ENCODE measurements at places on chromosomes 3 and 15.

- DNase-seq, result no peak
These were observed 694 bp upstream of the EEFSEC start for GRCh38 chr3:128152419-128153155.

- DNase-seq, result no peak
These were observed 16.7 kb downstream of the KCNMB3 start for GRCh38 chr3:179234199-179234598.

DNA sequence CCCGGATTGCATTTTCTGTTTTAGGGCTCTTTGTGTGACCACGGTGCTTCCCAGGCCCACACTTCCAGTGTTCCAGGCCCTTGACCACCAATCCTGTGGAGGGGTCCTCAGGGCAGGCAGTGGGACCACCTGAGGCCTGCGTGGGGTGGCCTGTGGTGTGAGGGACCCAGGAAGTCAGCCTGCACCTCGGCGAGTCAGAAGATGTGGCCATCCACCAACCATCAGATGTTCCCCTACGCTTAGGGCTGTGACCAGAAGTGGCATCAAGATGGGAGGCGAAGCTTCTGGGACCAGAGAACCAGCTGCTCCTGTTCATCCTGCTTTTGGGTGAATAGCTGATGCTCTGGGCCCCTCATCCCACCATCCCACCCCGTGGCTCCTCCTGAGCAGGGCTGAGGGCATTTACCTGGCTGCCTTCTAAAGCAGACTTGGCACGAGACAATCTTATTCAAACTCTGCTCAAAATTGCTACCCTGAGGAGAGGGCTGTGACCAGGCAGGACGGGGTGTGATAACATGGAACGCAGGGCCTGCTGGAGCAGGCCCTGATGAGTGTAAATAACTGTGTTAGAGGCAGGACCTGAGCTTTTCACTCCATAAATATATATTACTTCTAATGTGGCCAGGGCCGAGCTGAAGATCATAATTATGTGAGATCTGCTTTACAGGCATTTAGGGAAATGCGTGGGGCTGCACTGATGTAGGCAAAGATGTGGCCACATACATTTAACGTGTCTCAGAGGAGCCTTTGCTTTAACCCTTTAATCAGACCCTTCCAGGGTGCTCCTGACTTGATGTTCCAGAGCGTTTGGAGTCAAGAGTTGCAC is 28.8 kb downstream of the SMAD3 start:
- no peak for DNase-seq

GRCh38 chr3:179072100-179072438 is 460 bp upstream of the ZMAT3 start:
- no peak for DNase-seq

DNA sequence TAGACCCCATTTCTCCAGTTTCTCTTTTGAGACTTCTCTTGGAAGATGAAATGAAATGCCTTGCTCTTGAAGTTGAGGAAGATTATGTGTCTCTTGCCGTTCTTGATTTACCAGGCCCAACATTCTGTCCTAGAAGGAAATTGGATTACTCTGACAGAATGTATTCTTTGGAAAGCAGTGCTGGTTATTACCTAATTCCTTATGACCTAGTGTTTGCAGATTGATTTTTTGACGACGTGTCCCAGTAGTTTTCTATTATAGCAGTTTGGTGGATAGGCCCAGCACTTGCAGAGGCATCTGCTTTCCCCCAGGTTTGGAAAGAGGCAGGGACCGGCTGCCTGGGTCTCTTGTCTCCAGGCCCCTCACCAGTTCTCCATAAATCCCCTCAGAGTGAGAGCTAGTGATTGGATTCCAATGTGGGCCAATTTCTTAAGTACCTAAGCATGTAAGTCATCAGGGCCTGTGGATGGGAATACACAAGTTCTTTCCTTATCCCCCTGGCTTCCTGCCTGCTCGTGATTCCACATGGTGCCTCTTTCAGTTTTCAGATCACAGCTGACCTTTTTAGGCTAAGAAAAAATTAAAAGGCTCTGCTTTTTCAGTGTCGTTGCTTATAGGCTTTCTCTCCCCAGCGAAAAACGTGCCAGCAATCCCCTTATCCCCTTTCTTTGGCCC is 50.2 kb downstream of the EPHB3 start:
- DNase-seq, result no peak

- no peak for DNase-seq
These were observed 834.5 kb upstream of the NECTIN3 start for GRCh38 chr3:110236976-110237610.

DNA sequence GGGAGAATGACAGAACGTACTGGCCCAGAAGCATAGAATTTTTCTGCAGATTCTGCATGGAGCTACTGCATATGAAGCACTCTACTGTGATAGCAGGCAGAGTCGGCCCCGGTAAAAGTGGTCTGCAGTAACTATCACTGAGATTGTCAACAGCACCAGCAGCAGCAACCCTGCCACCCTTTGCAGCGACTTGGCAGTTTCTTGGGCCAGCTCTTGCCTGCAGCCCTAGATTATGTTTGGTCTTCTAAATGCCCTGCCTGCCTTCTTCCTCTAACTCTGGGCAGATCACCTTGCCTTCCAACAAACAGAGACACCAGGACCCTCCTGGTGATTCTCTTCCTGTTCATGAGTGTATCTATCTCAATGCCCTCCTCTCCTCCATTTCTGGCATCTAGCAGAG is 129.1 kb upstream of the ABHD17C start:
- DNase-seq, result no peak

GRCh38 chr15:29612701-29613100 is 209.6 kb downstream of the TJP1 start:
- no peak for DNase-seq

- DNase-seq, result no peak
These were observed 614.0 kb downstream of the MCTP2 start for GRCh38 chr15:94845390-94845716.

- DNase-seq, result no peak
These were observed 479.6 kb upstream of the ALCAM start for GRCh38 chr3:104887069-104887468.

DNA sequence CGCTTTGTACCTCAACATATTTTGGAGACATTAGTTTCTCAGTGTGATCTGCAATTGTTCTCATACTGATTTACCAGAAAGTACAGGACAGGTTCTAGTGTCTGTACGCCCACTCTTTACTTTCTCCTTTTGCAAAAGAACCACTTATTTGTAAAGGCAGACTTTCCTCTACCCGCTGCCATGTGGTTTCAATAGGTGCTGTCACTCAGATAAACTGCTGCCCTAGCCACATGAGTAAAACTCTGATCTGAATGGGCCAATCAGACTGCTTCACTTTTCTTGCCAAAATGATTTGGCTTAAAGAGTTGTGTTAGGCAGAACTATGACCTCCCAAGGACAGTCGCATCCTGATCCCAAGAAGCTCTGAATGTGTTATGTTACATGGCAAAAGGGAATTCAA is 984.6 kb upstream of the NR2F2 start:
- no peak for DNase-seq

DNA sequence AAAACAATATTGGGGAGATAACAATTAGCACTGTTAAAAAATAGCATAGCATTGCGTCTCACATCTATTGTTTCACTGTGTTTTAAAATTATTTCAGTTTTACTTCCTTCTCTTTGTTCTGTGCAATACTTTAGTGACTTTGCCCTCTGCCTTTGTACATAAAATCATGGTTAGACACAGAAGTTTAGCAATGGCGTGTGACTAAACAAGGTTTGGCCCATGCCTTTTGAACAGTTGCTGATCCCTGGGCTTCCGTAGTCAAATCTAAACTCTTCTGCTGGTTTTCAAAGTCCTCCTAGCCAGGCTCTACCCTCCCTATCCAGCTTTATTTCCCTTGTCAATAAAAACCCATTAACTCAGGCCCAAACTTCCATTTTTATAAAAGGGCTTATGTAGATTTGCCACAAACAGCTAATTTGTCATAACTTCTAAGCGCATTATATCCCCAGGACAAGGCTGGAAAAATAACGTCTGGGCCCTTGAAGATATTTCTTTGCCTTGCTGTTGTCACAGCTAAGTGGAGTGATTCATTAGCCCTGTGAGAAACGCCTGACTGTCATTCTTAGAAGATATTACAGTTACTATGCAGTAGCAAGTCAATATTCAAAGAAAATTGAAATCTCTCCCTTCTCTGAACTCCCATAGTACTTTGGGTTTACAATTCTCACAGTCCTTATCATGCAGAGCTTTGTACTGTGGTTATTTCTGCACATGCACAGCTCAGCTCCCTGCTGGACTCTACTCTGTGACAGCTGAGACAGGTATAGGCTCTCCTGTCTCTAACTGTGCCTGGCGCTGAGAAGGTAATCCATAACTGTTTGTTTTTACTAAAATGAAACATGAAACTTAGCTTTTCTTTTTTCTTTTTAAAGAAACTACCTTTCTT is 123.4 kb upstream of the SLC24A5 start:
- no peak for DNase-seq

DNA sequence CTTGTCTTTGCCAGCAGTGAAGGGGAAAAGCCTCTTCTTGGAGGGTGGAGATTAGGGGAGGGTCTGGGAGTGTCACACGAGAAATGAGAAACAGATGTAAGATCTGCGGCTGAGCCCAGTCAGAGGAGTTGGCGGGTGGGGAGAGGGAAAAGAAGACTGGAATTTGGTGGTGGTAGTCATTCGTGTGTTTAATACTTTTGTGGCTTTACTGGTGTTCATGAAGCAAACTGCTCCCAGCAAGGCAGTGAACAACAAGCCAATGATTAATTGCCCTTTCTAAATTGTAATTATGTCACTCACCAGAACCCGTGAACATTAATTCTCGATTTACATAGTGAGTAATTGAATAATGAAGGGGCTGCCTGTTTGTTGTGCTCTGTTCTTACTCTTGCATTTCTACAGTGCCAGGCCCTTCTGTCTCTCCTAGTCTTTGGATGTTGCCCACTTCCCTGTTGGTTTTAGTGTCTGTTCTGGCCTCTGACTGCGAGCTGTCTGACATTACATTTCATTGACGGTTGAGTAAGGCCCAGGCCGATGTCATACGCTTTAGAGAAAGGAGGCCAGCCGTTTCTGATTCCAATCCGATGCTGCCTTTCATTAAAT is 78.0 kb downstream of the CHCHD6 start:
- DNase-seq, result no peak

- peak; percentile 84 for DNase-seq
These were observed 305.0 kb upstream of the SLCO3A1 start for GRCh38 chr15:91548549-91548948.

DNA sequence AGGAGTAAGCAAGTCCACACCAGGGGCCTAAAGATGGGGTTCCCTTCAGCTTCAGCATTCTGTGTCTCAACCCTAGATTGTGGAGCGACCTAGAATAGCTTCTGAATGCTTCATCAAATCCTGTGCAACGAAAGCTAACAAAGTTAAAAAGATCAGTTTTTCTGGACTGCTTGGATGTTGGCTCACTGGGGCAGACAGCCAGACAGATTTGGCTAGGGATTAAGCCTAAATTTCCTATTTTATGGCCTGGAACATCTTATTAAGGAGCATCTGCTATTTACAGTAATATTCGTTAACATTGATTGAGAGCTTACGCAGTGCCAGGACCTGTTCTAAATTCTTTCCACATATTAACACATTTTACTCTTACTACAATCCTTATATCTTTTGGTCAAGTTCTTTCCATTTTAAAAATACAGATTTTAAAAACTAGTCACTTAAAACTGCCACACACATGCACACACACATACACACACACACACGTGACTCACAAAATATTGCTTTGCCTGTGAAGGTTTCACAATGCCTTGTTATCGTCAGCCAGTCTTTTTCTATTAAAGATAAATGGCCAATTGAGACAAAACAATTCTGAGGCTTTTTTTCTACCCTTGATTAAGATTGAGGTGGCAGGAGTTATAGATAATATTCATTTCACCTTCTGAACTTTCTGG is 173.3 kb upstream of the SNTN start:
- no peak for DNase-seq

DNA sequence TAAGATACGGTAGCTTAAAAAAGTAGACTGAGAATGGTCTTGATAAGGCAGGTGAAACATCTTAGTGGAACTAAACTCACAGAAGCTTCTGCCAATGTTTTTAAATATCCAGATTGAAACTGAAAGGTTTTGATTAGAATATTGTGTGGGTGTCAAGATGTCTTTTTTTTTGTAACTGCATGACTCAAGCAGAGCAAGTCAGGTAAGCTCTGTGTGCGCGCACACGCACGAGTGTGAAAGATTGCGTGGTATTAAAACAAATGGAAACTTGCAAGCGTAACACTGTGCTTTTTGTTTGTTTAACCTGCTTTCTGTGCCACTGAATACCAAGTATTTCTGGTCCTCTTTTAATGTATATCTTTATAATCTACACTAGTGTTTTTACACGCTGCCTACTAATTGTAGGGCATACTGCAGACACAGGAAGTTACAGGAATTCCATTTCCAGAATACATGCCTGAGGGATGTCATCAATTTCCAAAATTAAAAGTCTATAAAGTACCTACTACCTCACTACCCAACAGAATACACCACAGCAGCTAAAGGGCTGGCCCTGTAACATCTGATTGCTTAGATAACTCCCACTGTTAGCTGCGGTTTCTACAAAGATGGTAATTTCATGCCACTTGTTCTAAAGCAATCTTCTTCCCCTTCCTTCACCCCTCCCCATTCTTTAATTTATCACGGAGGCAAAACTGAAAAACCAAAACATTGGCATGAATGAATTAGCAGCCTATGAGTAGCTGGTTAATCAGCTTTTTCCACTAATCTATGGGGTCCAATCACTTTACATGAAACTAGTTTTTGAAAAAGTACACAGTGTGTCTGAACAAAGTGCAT is 472.8 kb downstream of the SHQ1 start:
- no peak for DNase-seq

DNA sequence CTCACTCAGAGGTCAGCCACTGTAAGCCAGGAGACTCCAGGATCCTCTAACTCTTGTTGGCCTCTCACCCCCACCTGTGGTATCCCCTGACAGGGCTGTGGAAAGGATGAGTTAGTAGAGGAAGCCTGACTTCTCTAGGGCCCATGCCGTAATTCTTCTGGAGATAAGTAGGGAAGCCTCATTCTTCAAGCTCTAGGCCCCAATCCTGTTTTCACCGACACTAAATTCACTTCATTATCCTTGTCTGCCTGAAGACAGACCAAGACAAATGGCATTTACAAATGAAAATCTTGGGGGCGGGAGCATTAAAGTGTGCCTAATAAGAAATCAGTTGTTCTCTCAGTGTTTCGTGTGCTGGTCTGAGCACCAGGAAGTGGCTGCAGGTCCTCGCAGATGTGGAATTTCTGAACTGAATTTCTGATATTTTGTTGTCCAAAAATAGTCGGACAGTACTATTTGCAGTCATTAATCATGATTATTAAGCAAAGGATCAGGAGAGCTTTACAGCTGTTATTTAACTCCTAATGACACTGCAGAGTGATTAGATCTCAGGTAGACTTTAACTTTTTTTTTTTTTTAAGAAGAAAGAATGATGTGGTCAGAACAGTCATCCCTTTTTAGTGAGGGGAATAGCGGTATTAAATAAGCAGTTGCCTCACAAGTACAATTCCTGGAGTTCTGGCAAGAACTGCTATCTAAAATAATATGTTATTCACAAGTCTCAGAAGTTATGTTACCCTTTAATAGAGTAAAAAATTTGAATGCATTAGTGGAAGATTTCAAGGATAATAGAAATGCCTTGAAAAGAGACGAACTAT is 58.4 kb downstream of the RBMS3 start:
- no peak for DNase-seq

DNA sequence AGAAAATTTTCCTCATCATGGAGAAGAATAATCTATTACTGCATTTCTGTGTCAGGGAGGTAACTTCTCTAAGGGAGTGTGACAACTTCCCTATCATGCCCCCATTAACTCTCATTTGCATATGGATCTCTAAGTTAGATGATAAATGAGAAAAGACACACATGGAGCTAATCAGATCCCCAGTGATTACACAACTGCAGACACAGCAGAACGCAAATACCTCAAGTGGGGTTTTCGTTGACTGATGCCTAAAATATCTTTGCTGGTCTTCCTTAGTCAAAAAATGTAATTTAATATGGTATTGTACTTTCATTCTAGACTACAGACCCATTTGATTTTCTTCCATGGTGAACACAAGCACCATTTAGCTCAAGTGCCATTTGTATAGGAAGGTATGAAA is 630.5 kb downstream of the TBL1XR1 start:
- peak; percentile 14 for DNase-seq
